ENCODE measurements at places on chromosomes 12 and 14. TPM values are rescaled to one million over a fixed set of nuclear protein-coding genes. Genes with fewer than 3 reads are reported as not detected.

DNA sequence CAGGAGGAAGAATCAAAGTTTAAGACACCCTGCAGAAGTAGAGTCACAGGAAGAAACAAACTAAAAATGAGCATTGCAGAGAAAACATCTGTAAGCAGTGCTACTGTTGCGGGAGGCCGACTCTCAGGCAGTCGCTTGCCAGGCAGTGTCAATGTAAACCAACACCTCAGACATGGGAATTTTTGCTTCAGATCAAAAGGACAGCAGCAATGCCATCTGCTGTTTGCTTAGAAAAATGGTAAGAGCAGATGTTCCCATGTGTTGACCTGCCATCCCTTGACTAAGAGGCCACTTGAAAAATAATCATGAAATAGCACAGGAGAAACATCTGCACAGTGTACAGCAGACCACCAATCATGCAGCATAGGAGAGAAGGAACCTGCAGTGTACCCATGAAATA lies 196.6 kb downstream of the SLC25A21 start:
- DNase-seq, result no peak

RNF212B gene
- not detected for total RNA-seq

- DNase-seq, result no peak
These were observed at the start of gene NPC2 for GRCh38 chr14:74492776-74493342. NPC2 (minus strand) TSS chr14:74493305; CDS start chr14:74493274, 31 bp downstream.

- DNase-seq, result no peak
These were observed 5.0 kb upstream of the OR10P1 start for GRCh38 chr12:55631733-55632132.

GRCh38 chr12:81758421-81759189 lies 545 bp downstream of the PPFIA2 start:
- DNase-seq, result no peak

- peak; percentile 72 for DNase-seq
These were observed at the start of gene C14orf132 for GRCh38 chr14:96038920-96039632. C14orf132 (plus strand) TSS chr14:96039362; CDS start chr14:96039501, 139 bp downstream.

DNA sequence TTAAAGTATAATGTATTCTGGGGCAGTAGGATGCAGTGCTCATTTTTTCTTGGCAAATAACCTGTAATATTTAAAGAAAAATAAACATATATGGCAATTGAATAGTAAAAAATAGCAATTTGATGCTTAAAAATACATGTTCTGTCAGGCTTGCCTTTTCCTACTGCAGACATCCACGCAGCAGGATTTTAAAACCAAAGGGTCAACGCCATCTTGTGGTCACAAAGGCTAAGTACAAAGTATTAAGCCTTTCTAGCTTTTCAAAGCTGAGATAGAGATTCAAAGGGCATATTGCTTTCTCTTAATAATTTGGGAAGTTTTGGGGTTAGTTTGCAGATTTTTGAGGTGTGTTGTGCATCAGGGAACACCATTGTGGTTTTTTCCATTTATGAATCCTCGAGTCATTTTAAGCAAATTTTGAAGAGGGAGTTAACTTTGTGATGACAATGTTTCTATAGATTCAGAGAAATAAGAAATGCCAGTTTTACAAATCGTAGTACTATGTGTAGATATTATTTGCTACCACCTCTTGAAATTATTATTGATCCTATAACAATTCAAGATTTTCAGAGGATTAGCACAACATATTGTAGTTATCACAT lies 4.7 kb upstream of the CCER1 start:
- peak; percentile 13 for DNase-seq

KRT6C gene
- not detected for total RNA-seq

ZNF740 gene
- total RNA-seq, result 46.4 TPM

DNA sequence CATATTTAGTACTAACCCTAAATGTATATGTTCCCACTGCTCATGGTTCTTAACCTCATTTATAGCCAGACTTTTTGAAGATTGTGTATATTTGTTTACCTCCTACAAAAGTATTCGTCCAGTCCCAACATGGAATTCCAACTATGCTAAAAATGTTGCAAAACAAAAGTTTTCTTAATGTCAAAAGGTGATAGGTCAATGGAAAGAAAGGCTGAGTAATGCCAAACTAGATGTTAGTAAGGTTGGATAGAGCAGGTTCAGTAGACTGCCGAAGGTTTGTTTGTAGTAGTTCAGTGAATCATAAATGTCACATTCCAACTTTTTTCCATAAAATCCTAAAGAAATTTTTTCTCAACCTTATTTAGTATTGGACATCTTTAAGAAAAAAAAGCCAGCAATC lies 874.5 kb downstream of the FLRT2 start:
- no peak for DNase-seq

- DNase-seq, result no peak
These were observed 41.7 kb upstream of the DDX11 start for GRCh38 chr12:31031951-31032335.

GLIPR1L1 gene
- not detected for total RNA-seq

GRCh38 chr12:92439420-92439805 lies 263.4 kb upstream of the PLEKHG7 start:
- no peak for DNase-seq

GPR135 gene
- total RNA-seq, result 1.2 TPM

DNA sequence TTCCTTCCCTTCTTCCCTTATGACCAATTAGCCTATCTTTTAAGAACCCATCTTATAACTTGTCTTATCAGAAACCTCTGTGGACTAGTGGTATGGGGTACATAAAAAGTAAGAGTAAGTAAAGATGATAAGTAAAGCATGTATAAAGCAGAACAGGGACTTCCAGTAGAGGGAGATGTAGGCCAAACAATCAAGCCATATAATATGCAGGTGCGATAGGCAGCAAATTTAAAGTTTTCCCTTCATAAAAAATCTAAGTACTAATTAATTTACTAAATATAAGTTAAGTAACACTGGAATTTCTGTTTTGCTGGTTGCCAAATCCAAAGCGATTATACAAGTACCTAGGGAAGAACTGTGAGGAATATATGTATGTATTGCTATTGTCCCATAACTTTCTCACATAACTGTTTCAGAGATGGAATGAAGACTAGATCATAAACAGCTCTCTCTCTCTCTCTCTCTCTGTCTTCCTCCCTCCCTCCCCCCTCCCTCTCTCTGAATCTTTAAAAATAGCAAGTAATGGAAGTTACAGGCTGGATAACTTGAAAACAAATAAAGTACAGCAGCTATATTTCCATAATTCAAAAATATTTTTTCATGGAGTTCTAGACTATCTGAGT lies 25.7 kb downstream of the METTL25 start:
- no peak for DNase-seq

DNA sequence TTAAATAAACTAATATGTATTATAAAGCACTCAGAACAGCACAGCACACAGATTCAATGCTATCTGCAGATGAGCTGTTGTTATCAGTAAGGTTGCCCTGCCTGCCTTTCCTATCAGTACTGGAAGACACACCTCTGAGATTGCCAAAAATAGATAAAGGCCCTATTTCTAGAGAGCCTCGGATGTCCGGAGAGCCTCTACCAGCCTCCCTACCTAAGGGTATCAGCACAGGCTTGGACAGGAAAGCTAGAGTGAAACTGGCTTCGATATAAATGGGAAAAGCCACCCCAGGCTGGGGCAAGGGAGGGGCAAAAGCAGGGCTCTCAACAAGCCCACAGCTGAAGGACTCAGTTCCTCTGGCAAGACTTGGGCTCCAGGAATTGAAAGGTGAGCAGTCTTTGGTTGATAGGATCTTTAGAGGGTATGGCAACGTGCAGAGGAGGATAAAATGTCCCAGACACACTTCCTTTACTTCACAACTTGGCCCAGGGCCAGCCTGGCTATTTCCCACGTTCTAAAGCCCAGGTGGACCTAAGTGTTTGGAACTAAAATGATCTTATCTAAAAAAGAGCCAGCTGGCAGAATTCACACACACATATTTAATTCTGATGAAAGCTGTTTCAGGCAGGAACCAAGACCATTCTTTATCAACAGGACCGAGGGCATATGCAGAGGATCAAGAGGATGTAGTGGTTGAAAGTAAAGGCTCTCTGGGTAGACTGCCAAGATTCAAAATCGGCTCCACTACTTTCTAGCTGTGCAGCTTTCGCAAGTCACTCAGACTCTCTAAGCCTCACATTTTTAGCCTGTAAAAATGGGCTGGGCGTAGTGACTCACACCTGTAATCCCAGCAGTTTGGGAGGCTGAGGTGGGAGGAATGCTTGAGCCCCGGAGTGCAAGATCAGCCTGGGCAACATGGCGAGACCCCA lies 37.8 kb upstream of the ITPR2 start:
- no peak for DNase-seq

EFS gene
- total RNA-seq, result 0.07 TPM

DNA sequence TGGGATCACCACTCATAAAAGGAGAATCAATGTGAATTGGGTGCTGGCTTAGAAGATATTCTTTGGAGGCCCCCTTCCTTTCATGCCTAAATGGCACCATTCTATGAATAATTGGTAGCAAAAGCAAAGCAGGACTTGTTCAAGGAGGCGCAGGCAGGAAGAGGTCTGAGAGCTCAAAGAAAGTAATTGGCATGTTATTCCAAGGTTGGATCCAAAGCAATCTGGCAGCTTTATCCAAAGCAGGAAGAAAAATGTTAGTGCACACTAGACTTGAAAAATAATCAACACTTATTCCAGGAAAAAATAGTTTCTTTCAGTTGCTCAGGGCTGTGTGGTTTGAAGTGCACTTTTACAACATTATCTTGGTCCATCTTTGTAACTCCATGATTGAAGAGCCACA lies 326.4 kb downstream of the NUAK1 start:
- DNase-seq, result no peak

DNA sequence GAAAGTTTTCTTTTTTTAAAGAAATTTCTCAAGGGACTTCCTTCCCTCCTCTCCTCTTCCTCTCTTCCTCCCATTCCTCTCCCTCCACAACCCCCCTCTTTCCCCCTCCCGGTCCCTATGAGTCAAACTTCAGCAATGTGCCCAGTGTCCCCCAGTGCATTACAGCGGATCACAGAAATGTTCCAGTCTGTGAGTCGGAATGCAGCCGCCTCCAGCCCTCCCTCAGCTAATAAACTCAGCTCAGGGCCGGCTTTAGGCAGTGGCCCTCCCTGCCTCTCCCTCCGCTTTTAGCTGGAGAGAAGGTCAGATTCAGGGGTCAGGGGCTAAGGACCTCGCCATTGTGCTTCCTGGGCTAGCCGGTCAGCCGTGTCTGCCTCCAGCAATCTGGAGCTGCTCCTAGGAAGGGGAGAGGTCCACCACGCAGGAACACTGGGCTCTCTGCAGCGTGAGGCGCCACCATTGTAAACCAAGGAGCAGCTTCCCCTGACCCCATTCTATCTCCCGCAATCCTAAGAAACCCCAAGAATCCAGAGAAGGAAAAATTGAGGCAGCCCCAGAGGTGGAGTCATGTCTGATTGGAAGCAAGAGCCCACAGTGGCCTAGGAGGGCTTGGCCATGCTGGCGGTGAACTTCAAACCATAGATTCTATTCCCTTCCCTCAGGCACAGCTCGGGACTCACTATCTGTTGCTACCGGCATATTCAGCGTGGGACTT lies 1.1 kb upstream of the HDAC7 start:
- DNase-seq, result peak; percentile 52

DNA sequence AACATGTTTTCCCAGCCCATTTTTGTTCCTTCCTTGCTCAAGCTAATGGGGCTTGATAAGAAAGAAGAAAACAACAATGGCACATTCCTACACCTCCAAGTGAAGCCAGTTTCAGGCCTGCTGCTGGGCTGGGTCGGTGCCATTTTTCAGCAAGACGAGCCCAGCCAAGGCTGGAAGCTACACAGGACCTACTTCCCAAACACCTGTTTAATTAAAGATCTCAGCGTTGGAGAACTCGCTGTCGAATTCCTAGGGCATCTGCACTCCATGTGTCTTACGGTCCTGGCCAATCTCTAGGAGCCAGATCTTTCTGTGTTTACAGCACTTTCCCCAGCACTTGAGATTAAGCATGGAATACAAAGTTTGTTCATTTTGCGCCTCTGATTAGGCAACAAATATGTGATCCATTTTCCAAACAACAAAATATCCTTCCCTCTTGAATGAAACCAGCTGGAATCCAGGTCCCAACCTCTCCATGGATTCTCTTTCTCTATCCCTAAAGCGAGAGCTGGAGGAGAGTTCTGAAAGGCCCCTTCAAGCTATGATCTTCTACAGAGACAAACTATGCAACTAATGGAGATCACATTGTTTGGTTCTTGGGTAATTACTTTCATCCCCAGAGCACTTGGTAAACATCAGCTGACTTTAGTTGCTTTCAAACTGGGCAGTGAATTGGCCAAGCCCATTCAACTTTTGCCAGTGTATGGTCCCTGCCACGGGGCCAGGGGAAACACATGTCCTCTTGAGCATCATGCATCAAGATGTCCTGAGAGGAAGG lies 34.3 kb upstream of the TC2N start:
- DNase-seq, result no peak
